ENCODE measurements at places on chromosomes 5 and 9.
A peak's percentile ranks its signal among the peaks of the same experiment; 100 is the strongest.

DNA sequence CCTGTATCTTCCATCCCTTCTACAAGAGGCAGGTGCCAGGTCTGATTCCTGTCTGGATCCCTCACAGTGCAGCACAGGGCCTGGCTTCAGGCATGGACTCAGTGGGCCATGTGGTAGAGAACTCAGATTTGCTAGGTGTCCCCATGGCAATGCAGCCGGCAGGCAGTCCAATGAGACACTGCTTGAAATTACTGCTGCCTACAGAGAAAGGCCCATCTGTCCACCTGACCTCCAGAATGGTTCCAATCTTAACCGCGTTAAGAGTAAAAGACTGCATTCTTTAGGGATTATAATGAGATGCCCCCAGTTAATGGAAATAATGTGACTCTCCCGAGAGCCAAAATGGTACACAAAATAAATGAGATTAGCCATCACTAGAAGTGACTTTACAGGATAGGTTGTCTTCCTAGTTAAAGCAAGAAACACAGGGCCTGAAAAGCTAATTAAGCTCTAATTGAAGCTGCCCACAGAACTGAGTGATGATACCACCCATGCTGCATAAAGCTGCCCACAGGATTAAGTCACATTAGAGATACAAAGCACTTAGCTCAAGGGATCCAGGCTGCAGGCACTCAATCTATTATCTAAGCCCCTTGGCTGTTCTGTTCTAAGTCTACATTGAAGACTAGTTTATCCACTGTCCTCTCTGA, 11.4 kb downstream of the FAM193B start:
- DNase-seq, result no peak

- DNase-seq, result no peak
These were observed 81.8 kb downstream of the FBXW11 start for GRCh38 chr5:171924493-171925122.

DNA sequence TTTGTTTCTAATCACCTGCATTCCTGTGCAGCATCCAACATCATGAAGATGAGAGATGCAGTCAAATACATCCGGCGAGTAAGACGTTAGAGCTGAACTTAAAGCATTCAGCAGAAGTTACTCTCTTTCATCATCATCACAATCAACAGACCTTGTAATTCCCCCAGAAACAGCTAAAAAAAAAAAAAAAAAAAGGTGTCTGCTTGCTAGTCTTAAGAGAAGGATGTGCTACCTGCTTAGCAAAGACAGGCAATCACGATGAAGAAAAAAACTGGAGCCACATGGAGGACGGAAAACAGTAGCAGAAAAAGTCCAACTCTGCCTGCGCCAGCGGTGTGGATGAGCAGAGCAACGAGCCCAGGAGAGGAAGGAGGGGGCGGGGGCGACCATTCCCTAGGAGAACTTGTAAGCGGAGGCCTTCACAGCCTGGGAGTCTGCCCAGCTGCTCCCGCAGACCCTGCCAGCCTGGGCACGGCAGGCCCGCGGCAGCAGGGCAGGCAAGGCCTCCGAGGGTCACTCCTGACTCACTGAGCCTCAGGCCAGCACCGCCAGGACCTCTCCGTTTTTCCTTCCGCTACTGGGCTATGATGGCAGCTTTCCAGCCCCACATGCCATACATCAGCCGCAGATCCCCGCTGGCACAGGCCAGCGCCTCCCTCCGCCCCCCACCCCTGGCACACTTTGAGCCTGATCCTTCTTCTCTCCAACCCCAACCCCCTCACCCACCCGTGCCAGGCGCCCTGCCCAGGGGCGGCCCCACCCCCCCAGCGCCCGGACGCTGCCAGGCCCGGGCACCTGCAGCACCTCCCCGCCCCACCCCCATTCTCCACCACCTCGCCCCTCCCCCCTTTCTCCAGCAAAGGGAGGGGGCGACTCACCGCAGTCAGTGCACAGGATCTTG, 1.4 kb downstream of the NRG2 start:
- DNase-seq, result no peak

DNA sequence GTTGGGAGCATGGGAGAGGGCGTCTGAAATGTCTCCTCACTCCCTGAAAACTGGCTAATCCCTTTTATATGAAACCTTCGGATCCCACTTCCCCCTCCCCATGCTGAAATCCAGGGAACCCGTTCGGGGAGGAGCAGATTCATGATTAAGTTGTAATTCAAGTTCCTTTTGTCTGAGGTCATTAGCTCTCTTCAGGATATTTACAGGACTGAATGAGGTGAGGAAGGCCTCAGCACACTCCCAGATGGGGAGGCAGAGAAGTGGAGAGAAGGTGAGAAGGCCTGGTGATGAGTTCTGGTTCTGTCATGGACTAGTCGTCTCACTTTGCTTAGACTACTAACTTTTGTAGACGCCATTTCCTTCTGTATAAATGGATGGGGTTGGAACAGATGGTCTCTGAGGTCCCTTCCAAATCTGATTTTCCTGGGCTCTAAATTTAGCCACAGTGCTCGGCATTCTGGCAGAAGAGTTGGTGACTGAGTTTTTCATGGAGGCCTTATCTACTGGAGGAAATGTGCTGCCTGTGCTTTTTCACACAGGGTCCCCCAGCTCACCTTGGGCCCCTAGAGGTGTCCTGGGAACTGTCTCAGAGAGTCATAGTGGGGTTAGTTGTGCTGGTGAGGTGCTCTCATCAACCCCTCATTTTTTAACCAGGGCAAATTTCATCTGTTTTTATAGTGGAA, 62.3 kb downstream of the PRDM6 start:
- no peak for DNase-seq

DNA sequence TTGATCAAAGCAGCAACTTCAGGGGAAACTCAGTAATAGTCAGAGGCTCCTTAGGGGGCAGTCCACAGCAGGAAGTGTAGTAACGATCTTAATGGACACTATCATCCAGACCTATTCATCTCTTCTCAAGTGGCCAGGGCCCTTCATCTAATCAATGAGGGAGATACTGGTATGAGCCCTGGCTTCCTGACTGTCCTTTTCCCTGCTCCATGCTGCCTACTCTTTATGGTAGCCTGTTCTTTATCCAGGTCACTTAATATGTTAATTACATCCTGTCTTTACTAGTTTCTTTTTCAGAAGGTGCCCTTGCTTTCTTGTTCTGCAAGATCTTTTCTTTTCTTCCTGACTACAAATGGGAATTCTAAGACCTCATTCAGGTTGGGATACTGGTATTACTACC, 197.1 kb downstream of the CAVIN4 start:
- DNase-seq, result no peak

GRCh38 chr5:149618581-149619248, 37.4 kb downstream of the ARHGEF37 start:
- no peak for DNase-seq

- no peak for DNase-seq
These were observed 99.4 kb upstream of the ADAMTS16 start for GRCh38 chr5:5040712-5041111.

DNA sequence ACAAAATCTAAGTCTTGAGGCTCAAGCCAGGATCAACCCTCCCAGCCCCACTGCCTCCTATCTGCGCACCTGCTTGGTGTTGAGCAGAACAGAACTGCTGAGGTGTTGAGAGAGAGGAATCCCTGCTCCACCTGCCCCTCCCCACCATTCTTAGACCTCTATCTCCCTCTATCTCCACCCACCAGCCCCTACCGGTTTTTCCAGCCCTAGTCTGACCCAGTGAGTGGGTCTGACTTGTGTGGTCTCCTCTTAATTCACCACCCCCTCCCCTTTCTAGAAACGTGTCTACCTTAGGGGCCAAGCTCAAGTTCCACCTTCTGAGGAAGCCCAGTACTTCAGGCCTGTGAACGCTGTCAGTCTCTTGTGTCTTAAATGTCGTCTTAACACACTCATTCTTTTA, 93.7 kb downstream of the ARHGAP26 start:
- peak; percentile 52 for DNase-seq

DNA sequence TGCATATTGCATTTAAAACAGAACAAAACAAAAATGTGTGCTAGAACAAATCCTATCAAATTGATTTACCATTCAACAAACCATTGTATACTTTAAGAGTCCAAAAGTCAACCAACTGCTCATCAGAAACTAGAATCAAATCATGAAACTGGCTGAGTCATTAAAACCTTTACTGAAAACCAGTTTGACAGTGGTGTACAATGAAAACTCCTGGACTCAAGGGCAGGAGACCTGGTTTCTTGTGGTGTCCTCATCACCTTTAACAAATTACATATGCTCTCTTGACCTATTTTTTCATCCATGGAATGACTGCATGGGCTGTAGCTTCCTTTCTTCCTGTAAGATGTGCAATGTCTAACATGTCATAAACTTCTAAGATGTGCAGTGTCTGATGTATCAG, 315.3 kb upstream of the SLC30A5 start:
- no peak for DNase-seq

DNA sequence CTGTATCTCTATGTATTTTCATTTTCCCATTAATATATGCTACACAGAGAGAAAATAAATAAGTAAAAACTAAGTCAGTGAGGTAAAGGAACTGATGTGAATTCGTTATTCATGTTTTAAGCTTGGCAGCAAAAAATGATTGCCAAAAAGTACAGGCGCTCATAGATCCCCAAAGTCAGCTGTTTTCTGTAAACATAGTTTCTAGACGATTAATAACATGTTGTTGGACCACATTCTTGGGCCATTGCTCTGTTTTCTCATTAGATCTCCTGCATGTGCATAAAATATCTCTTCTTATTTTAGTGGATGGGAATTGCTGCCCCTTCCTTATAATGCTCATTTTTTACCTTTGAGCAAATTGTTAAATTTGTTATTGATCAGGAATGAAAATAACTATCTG, 215.2 kb downstream of the TLE1 start:
- no peak for DNase-seq

DNA sequence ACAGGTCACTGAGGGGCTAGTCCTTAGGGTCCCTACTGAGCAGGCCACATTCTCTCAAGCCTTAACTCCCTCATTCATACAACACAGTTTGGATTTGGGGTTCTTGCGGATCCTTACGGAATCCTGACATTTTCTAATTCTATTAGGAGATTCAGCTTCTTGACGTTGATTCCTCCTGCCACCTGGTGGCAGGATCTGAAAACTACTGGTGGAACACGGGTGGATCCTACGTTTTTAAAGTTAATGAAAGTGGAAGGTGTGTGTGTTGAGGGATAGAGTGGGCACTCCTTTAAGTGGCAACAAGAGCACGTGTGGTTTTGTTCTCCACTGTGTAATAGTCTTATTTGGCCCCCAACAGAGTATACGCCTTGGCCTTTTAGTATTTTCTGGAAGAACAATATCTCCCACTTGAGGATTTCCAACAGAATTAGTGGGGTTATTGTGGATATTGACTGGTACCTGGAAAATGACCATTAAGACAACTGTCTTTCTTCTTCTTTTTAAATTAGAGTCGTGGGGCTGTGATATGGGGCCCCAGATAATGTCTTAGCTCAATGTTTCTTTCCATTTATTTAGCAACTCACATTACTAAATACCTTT, 25.2 kb downstream of the SLC28A3 start:
- DNase-seq, result no peak
